ENCODE measurements at places on chromosomes 11 and 22. TPM values are rescaled to one million over a fixed set of nuclear protein-coding genes. Genes with fewer than 3 reads are reported as not detected.

P2RX3 gene
- total RNA-seq, result not detected

PTPRCAP gene
- 8.9 TPM for total RNA-seq

- no peak for DNase-seq
These were observed 38.9 kb upstream of the SEPTIN5 start for GRCh38 chr22:19675428-19675827.

DNA sequence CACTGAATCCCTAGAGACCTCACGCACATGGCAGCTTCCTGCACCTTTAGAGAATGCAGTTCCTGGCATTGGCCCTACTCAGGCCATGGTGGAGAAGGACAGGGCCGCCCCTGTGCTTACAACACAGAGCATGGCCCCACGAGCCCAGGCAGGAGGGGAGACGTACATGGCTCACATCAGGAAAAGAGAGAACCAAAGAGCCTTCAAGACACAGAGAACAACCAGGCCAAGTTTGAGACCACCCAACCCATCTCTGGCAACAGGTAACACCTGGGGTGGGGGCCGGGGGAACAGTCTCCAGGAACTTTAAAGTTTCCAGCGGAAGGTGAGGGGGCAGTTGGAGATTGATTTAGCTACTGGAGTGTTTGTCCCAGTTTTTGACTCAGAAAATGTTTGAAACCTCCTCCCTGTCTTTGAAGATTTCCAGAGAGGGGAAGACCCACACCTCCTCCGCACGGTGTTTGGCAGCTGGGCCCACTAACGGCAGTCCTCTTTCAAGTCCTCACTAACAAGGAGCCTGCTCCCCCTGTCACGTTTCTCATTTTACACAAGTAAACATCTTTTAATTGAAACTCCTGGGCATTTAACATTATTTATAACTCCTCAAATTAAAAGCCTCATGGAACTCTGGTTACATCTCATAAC is 1423.8 kb downstream of the TBC1D22A start:
- DNase-seq, result no peak

HEPHL1 gene
- not detected for total RNA-seq
